ENCODE measurements at places on chromosomes 3 and 15.
A peak's percentile ranks its signal among the peaks of the same experiment; 100 is the strongest.

- peak; percentile 81 for DNase-seq
Observed at GRCh38 chr3:31227131-31227562, 305.6 kb upstream of the STT3B start.

GRCh38 chr3:195727606-195728195, 6.9 kb downstream of the MUC20 start:
- DNase-seq: no peak

GRCh38 chr15:94970096-94970495, 738.7 kb downstream of the MCTP2 start:
- no peak for DNase-seq

- no peak for DNase-seq
Observed at GRCh38 chr3:124213641-124214040, 221.7 kb upstream of the ROPN1 start.

GRCh38 chr3:12968541-12968940, 104.7 kb downstream of the IQSEC1 start:
- no peak for DNase-seq

DNA sequence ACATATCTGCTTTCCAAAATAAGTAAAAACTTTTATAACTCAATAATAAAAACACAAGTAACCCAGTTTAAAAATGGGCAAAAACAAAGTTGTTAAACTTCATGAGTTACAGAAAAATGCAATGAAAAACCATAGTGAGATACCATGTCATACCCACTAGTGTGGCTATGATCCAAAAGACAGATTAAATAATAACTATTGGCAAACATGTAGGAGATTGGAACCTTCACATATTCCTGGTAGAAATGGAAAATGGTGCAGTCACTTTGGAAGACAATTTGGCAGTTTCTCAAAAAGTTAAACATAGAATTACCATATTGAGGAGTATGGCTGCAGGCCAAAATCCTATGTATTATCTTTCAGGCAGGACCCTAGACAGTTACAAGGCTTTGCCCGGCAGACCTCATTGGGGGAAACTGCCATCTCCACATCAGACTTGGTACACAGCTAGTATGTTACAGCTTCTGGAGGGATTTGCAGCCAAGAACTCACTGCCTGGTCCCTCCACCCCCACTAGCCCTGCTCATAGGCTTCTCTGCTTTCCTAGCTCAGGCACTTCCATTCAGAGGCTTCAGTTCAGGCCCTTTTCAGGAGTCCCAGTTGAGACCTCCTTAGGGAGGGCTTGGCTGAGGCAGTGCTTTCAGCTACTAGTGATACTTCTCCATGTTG, 147.8 kb downstream of the NEK10 start:
- DNase-seq: no peak

GRCh38 chr3:194852831-194853508, 167.3 kb downstream of the FAM43A start:
- no peak for DNase-seq

DNA sequence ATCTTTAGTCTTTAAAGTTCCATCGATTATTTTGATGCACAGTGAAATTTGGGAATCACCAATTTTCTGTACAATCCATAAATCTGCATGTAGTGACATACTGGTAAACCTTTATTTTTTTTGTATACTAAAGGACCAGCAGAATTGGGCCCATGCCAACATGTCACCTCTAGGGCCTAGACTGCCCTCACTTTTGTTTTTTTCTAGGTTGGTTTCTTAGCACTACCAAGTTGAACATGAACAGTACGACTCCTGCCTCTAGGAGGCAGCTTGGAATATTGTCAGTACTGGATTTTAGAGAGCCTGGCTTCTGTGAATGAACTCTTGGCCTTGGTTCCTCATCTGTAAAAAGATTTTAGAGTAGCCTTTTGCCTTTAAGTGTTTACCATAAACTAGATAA, 32.3 kb downstream of the NKIRAS1 start:
- DNase-seq: no peak

DNA sequence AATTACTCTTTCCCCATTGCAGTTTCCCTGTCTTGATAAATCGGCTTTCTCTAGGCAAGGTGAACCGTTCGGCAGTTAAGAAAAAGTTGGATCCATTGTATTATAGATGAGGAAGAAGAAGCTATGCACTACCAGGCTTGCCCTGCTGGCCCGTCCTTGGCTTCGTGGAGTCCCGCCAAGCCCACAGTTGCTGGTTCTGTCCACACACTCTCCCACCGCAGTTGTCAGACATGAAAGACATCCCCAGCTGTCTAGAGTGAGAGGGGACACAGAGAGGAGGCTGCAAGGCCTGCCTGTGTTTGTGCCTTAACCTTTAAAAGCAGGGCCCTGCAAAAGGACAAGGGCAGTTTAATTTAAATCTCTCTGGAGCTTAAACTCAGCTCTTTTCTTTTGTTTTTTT, 47.2 kb upstream of the PLCL2 start:
- no peak for DNase-seq

GRCh38 chr3:24756101-24756888, 261.6 kb upstream of the THRB start:
- DNase-seq: no peak

GRCh38 chr15:71098920-71099319, 16.4 kb upstream of the THSD4 start:
- DNase-seq: no peak

- no peak for DNase-seq
Observed at GRCh38 chr15:27563765-27564370, 535.2 kb downstream of the OCA2 start.

DNA sequence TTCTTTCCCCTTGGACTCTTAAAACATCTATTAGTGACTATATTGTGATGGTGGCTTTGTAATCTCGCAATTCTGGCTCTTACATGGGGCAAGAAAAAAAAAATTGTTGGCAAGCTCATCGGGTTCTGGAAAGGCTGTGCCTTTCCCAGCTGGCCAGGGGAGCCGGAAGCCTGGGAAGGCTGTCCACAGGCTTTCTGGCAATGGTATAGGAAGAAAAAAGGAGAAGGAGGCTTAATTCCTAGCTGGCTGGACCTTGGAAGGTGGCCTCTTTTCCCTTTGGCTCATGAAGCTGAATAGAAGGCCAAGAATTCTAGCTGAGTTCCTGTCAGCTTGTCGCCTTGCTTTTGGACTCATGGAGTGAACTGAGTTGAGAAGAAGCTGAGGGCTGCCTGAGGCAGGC, 243.5 kb upstream of the SEMA6D start:
- no peak for DNase-seq

GRCh38 chr3:43689766-43690399, 855 bp upstream of the ABHD5 start:
- DNase-seq: peak; percentile 14

- no peak for DNase-seq
Observed at GRCh38 chr3:112115161-112115739, 17.8 kb downstream of the GCSAM start.

DNA sequence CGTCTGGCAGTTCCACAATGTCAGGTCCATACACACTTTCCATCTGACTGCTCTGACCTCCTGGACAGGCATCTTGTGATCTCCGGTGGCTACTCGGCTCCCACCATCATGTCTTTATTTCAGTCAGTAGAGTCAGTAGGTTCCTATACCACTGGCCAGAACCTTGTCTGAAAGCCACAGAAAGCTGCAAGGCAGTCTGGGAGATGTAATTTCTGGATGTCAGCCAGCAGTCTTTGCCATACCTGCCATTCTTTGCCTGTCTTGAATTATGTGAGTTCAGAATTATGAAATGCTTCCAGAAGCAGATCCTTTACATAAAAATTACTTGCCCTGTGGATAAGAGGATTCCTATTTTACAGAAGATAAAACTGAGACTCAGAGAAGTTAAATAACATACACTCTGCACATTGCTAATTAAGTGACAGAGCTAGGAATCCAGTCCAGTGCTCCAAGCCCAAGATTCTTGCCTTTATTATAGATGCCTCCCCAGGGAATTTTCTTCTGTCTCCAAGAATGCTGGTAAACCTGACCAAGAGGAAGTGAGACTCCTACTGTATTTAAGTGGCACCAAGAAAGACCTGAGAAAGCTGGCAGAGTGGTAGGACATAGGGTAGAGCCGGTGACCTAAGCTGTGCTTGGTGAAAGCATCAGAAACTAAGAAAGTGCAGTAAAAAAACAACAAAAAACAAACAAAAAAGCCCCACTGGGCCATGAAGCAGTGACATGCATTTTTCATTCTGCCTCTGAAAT, 75.6 kb downstream of the IQCH start:
- no peak for DNase-seq

GRCh38 chr3:4097801-4098200, 205.4 kb upstream of the SETMAR start:
- no peak for DNase-seq

GRCh38 chr3:46857485-46858341, 5.5 kb downstream of the MYL3 start:
- no peak for DNase-seq
